ENCODE measurements at places on chromosomes 11 and 22.

GRCh38 chr11:61827571-61828378 lies at the start of gene FADS2:
Gene FADS2 (plus strand): TSS chr11:61828300. CDS start chr11:61828391, 91 bp downstream.
- peak; percentile 68 for DNase-seq

DNA sequence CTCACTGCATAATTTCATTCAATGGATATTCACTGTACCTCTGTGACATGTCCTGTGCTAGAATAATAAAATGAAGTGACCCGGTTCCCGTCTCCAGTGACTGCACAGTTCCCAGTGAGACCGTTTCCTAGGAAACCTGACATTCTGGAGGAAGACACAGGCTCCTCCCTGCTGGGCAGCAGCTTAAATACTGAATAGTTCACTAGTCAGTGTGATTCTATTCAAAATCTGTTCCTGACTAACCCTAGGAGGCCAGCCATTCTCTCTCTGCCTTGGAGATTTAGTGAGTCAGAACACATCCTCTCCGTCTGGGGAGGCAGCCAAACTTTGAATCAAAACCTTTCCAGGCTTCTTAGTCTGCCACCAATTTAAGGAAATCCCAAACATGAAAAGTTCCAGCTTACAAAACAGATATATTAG lies 11.3 kb downstream of the TRIM66 start:
- no peak for DNase-seq

GRCh38 chr11:73154178-73154577 lies 12.1 kb upstream of the FCHSD2 start:
- peak; percentile 28 for DNase-seq

DNA sequence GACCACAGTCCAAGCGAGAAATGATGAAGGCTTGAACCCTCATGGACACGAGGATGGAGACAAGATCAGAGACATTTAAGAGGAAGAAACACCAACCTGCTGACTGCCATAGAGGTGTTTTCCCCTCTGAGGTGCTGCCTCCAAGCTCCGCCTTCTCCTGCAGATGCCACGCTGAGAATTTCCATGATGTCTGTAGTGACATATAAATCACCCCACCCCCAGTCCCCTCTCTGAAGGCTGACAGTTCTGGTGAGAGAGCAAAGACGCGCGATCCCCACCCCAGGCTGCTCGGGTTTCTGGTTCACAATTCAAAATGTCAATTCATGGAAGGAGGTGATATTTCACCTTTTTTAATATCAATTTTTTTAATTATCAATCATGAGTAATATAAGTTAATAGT lies 28.2 kb downstream of the LRRC32 start:
- DNase-seq: no peak

DNA sequence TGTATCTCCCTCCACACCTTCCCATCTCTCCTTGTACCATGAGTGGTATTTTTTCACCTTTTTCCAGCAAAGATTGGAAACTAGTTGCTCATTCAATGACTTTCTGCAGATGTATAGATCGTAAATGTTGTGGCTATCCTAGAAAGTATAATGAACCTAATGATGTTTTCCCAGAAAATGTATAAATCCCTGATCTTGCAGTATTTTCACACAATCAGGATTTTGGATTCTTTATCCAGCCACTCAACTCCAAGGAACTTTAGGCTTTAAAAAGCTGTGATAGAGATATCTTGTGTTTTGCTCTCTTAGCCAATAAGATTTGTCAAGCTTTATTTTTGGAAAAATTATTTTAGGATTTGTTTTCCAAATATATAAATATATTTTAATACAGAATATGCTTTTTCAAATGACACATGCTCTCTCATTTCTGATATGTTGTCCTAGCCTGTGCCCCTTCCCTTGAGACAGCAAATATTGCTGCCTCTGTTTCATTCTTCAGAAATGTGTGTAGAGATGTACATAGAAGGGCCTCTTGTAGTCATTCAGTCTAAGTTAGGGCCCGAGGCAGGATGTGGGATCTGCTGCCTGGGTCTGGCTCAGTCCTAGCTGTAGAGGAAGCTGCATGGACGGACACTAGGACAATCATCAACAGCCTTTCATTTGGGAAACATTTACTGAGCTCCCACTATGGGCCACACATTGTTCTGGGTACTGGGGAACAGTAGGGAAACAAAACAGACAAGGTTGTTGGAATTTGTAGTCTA lies 62.4 kb downstream of the NAV2 start:
- DNase-seq: no peak

DNA sequence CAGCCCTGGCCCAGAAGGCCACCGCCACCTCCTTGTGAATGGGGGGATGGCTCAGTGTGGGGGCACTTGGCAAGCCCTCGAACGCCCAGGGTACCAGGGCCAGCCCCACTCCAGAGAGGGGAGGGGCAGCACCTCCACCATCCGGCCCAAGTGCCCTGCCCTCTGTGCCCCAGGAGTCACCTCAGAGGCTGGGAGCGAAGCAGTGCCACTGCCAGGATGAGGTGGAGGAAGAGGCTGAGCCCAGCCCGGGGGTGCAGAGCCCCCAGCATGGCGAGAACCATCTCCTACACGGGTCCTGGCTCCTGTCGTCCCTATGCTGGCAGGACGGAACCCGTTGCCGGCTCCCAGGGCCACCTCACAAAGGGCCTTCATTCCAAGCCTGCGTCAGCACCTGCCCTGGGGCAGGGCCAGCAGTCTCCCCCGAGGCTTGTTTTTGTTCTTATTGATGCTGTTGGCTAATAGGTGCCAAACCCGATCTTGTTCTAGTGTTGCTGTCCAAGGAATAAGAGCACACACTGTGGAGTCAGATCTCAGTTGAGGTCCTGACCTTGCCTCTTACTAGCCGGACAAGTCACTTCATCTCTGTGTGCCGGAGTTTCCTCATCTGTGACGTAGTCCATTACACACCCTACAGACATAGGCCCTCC lies at the start of gene FREY1:
FREY1 (minus strand) TSS at position 307 of the 647 bp plus-strand sequence; CDS start at position 281, 26 bp downstream.
- no peak for DNase-seq

GRCh38 chr22:23159291-23159630 lies 14.0 kb downstream of the RAB36 start:
- no peak for DNase-seq

- no peak for DNase-seq
Observed at GRCh38 chr22:36298601-36299000, 45.7 kb downstream of the APOL1 start.

DNA sequence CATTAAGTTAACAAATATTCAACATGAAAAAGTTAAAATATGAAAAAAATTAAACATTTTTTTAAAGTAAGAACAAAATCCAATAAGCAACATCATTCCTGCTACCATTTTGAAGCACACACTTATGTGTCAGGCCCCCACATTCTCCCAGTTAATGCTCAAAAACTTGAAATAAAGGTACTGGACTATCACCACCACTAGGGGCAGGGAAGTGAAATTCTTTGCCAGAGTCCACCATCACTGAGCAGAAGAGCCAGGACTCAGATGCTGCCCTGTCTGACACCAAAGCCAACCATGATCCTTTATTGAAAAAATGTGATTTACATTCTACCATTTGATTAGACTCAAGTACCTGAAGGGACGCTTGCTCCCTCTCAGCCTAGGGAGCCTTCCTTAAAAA lies 39.1 kb downstream of the PITPNB start:
- no peak for DNase-seq

GRCh38 chr11:11347592-11347991 lies 5.5 kb downstream of the CSNK2A3 start:
- no peak for DNase-seq

DNA sequence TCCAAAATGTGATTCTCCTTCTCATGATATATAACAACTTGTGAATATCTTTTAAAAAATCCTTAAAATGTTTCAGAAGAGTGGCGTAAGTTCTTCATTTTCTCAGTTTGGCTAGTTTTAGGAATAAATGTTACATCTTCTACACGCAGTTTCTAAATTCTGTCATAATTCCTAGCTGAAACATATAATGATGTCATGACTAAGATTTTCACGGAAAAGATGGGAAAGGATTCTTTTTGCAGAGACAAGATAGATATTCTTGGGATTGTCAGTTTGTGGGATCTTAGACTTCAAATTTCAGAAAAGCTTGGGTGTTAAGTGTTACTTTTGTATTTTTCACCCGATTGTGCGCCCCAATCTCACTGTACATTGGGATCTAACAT lies 1.7 kb downstream of the EED start:
- no peak for DNase-seq

DNA sequence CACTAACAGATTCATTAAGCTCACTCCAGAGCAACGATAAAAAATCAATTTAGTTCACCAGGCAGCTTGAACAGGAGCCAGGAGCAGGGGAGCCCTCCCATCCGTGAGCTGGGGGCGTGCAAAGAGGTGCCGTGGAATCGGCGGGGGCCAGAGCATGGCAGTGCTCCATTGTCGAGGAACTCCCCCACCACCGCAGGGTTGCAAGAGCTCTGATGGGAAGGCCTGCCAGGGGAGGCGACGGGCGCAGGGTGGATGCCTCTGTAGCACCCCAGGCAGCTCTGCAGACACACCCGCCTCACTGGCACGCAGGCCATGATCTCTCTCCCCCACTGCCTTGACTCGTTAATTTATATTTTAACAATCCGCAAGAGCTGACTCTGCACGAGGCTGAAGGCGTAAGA lies 433.2 kb downstream of the MIAT start:
- DNase-seq: no peak

DNA sequence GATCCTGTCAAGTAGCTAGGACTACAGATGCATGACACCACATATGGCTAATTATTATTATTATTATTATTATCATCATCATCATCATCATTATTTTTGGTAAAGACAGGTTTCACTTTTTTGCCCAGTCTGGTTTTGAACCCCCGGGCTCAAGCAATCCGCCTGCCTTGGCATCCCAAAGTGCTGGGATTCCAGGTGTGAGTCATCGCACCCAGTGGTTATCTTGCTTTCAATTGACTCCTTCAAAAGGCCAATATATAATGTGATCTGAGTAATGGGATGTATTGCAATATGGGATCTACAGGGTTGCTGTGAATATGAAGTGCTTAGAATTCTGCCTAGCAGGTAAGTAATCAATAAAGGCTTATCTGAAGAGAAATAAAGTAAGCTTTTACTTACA lies 221.2 kb downstream of the SBF2 start:
- DNase-seq: no peak

DNA sequence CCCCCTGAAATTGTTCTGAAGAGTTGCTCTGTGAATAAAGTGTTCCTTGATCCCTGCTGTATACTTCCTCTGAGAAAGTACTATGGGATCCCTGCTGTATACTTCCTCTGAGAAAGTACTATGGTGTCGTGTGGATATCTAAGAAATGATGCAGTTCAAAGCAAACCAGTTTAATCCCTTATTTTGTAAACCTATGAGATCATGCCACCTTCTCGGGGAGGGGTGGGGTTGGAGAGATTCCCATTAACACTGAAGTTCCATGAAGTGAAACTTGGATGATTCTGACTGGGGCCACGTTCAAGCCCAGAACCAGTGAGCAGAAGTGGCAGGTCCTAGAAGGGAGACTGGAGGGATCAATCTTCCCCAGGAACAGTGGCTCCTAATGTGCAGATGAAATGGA lies 13.0 kb upstream of the TP53AIP1 start:
- no peak for DNase-seq

DNA sequence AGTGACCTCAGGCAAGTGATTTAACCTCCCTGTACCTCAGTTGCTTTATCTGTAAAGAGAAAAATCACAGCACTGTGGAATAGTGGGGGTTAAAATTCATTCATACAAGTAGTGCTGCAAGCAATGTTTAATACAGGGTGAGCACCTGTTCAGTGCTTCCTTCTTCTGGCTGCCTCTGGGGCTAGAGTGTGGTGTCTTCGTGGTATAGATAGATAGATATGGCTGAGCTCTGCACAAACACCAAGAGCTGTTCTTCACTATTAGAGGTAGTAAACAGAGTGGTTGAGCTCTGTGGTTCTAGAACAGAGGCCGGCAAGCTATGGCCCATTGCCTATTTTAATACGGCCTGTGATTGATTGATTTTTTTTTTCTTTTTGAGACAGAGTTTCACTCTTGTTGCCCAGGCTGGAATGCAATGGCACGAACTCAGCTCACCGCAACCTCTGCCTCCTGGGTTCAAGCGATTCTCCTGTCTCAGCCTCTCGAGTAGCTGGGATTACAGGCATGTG lies 32.9 kb downstream of the LIMK2 start:
- no peak for DNase-seq

- DNase-seq: no peak
Observed at GRCh38 chr22:29139965-29140782, 65.5 kb upstream of the EMID1 start.

DNA sequence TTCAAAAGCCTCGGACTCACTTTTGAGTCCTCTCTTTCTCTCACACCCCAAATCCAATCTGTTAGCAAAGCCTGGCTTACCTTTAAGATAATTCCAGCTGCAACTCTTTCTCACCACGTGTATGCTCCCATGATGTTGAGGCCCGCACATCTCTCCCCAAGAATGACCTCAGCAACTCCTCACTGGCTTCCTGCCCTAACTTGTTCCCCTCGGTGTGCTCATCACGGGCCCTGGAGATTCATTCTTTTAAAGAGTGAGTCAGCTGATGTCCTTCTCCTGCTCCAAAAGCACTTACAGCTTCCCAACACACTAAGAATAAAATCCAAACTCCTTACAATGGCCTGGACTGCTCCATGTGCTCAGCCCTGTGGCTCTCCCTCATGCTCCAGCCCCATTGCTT lies 1041.3 kb downstream of the OPCML start:
- no peak for DNase-seq

- DNase-seq: no peak
Observed at GRCh38 chr11:87190071-87190470, 152.3 kb downstream of the TMEM135 start.

- no peak for DNase-seq
Observed at GRCh38 chr11:44698252-44698912, 28.4 kb upstream of the TSPAN18 start.

GRCh38 chr11:129317571-129317970 lies 58.1 kb upstream of the BARX2 start:
- DNase-seq: no peak

DNA sequence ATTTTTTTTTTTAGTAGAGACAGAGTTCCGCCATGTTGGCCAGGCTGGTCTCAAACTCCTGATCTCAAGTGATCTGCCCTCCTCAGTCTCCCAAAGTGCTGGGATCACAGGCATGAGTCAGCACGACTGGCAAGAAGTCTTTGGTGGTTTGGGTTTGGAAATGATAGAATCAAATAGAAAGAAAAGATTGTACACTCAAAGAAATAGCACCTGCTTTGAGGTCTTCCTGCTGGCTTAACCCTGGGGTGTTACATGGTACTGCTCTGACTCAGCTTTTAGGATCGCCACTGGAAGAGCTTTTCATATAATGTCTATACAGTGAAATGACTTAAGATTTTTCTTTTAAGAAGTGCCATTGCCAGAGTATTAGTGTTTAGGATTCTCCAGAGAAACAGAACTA lies 50.2 kb downstream of the JAM3 start:
- DNase-seq: no peak

GRCh38 chr11:45178890-45179671 lies 32.6 kb downstream of the PRDM11 start:
- DNase-seq: no peak

DNA sequence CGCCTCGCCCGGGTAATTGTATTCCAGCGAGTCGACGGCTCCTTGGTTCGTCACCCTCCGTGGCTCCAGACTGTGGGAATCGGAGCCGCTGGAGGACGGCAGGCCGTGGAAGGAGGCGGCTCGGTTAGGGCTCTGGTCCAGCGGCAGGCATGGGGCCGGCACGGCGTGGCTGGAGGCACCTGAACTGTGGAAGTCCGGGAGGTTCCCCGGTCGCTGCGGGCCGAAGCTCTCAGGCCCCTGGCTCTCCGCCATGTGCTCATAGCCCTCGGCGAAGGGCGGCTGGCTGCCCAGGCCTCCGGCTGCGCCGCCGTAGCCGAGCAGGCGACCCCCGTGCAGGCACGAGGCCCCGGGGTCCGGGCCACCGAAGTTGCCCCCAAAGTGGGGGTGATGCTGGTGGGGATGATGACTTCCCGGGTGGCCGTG lies 1.7 kb downstream of the MN1 start:
- no peak for DNase-seq
